Sciatic nerve (tissue), 2 donors: ENCODE measurements at places on chromosomes 6 and 20. TPM values are rescaled to one million over a fixed set of nuclear protein-coding genes. Genes with fewer than 3 reads are reported as not detected.

HNF4A gene
- not detected for total RNA-seq

ZFP57 gene
- total RNA-seq: not detected

POLR3F gene
- 7.7 TPM for total RNA-seq

HFE gene
- total RNA-seq: 13.9 TPM

CDK5RAP1 gene
- 27.4 TPM for total RNA-seq

MACROD2 gene
- 13.8 TPM for total RNA-seq

ARMC2 gene
- 17.2 TPM for total RNA-seq

EYS gene
- total RNA-seq: 0.31 TPM

SRSF6 gene
- total RNA-seq: 129 TPM

NKAPL gene
- total RNA-seq: 2.9 TPM

EPHA7 gene
- 2.6 TPM for total RNA-seq

BPIFB2 gene
- not detected for total RNA-seq

WFDC11 gene
- total RNA-seq: not detected

MOG gene
- total RNA-seq: not detected

CYP39A1 gene
- total RNA-seq: 8.3 TPM

ATRN gene
- total RNA-seq: 31.5 TPM

MEI4 gene
- 0.13 TPM for total RNA-seq

CDH26 gene
- 3.6 TPM for total RNA-seq

RSPO4 gene
- 0.94 TPM for total RNA-seq
